NCI-H187 (cell line): ENCODE measurements at places on chromosomes 7 and 10.

DNA sequence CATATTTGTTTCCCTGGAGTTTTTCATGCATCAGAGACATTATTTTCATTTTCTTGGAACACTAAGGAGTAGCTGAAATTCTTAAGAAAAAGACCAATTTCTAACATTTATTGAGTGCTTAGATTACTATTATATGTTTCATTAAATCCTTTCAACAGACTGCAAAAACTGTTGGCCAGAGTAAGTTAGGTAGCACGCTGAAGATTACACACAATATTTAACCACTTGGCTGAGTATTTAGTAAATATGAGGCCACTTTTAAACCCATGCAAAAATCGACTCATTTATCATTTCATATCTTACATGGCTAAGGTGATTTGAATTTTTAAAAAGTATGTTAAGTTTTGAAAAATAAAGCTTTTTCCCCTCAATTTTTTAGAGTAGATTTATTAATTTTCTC lies 358.8 kb downstream of the THSD7A start:
- no peak for DNase-seq

GRCh38 chr7:25839084-25839769 lies 312.8 kb upstream of the NFE2L3 start:
- DNase-seq, result no peak

GRCh38 chr10:88618496-88618895 lies 31.9 kb downstream of the LIPJ start:
- DNase-seq, result no peak

DNA sequence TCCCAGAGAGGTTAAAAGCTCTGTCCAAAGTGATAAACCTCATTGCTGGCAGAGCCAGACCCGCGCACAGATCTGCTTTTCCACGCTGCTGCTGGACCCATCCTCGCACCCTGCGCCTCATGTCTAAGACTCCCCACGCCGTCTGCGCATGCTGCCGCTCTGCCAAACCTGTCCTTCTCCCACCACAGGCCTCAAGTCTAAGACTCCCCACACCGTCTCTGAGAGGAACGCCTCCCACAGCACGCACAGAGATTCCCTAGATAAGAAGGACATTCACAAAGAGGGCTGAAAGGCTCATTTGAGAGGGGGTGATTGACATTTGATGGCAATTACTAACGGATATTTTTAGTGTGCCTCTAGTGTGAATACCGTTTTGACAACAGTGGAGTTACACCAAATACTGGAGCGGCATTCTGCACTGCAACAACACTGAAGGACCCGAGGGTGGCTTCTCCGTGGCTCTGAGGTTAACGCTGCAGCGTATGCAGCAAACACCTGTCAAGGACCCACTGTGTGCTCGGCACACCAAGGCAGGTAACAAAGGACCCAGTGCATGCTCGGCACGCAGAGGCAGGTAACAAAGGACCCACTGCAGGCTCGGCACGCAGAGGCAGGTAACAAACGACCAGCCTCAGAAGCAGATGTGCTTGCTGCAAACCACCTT lies 231.4 kb downstream of the DNAJB6 start:
- no peak for DNase-seq

DNA sequence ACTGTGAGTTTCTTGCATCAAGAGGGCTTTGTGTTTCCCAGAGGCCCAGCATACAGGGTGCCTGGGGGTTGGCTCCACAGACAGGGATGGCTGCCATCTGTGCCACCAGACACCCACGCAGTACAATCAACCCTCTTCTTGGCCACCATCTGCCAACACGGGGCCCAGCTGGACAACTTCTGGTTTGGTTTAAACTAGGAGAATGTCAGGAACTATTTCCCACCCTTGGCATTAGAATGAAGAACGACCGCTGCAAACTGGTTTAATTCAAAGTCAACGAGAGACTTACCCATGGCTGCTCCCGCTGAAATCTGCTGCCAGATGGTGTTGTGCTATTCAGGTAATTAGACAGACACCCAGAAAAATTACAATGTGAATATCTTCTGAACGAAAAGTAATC lies 27.8 kb downstream of the NMT2 start:
- no peak for DNase-seq

- DNase-seq, result no peak
Measured at GRCh38 chr7:7701527-7701926, 16.9 kb downstream of the RPA3 start.

DNA sequence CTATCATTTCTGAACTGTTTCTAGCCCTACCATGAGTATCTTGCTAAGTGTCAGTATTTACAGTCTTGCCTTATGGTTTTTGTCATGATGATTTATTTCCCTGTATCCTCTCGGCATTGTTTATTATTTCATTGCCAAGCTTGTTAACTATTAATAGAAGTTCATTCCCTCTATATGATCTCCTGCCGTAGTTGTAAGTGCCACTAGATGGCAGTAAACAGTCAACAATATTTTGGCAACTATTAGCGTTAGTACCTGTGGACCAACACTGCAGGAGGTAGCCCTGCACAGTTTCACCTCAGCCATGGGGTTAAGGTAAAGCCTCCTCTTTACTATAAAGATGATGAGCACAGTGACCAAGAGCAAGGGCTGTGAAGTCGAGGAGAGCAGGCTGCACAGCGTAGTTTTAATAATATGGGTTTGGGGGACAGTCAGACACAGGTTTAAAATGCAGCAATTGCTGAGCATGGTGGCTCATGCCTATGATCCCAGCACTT lies 26.1 kb upstream of the CCNJ start:
- DNase-seq, result peak; percentile 6

DNA sequence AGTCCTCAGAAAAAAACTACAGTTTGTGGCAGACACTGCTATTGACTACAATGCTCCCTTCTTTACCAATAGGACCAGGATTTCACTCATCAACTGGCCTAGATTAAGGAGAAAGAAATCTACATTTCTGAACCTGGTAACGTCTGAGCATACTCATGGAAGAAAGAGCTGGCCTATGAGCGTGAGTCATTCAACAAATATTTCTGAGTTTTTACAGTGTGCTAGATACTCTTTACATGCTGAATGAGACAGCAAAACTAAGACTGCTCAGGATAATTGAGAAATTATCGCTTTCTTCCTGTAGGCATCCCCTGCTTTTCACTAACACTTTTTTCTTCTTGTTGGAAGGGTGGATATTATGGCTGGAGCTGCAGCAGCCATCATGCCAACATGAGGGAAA lies 609.7 kb downstream of the TNS3 start:
- no peak for DNase-seq

GRCh38 chr7:139693651-139694388 lies 84.0 kb downstream of the HIPK2 start:
- no peak for DNase-seq

GRCh38 chr10:102291221-102291905 lies 46.0 kb downstream of the GBF1 start:
- DNase-seq, result no peak

DNA sequence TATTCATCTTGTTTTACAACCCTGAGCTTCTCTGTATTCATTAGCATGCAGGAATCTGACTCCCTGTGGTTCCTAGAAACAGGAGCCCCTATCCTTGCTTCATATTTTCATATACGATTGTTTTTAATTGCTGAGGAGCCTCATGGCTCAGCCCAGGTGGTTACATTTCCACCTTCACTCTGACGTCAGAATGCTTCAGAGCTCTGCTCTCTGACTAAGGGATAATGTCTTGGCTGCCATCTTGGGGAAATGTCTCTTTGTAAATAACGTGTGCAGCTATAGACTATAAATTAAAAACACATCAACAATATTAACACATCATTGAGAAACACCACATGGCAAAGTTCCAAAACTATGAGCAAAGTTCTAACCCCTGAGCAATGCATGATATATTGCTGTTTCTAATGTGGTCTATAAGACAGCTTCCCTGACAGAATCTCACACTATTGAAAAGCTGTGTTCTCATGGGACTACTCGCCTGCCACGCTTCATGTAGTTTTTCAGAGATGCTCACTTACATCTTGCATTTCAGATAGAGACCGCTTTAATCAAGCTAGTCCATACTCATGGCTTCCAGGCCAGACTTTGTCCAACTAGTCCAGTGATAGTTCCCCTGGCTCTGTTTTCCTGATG lies 227.0 kb downstream of the SORCS3 start:
- no peak for DNase-seq

DNA sequence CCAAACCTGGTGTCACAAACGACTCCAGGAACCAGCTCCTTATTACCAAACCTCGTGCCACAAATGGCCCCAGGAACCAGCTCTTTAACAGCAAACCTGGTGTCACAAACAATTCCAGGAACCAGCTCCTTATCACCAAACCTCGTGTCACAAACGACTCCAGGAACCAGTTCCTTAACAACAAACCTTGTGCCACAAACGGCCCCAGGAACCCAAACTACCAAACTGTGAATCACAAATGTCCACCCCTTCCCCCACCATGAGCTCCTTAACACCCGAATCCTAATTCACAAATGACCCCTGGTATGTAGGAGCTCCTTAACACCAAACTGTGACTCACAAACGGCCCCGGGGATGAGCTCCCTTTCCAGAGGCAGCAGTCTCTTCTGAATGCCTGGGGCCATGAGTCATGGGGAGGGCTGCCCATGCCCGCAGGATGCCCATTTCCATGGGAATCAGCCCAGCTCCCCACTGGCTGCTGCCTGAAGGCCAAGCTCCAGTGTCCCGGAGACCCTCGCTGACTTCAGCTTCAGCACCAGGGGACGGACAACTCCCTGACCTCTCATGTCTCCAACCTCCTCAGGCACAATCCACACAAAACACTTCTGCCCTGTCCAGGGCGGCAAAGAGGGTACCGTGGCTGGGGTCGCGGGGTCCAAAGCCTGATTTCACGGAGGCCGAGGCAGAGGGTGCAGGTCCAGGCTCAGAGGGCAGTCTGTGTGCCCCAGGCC lies 213.1 kb downstream of the ELFN1 start:
- no peak for DNase-seq

DNA sequence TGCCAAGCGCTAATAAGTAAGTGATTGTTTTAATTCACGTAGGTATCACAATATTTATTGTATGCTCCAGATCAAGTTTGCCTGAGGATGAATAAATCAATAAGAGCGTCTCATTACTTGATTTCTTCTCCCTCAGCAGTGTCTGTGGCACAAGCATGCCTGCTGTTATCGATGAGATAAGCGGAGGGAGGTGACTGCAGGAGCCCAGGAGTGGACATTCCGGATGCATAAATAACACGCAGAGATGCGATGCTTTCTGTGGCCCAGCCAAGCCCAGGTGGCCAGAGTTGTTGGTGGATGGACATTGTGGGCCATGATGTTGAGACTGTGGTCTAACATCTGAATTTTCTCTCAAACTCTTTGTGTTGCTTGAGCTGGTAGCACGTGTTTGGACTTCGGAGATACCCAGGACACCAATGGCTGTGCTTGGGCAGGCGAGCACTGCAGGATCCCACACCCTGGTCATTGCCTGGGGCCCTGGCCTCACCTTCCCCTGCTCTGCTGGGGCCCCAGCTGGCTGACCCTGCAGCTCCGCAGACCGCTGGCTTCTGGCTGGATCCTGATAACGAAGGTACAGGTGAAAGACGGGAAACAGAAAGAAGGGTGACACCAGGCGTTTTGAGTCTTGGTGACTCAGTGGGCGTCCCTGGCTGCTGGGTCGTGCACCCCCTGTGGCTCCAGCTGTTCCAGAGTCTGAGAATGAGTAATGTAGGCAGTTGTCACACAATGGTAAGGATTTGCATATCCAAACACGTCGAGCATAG lies 31.2 kb upstream of the MNX1 start:
- DNase-seq, result no peak

- no peak for DNase-seq
Measured at GRCh38 chr7:110929480-110930249, 161.3 kb upstream of the LRRN3 start.

GRCh38 chr7:29375641-29376562 lies 181.3 kb downstream of the CHN2 start:
- no peak for DNase-seq

- DNase-seq, result no peak
Measured at GRCh38 chr7:52502281-52502680, 533.2 kb upstream of the POM121L12 start.

DNA sequence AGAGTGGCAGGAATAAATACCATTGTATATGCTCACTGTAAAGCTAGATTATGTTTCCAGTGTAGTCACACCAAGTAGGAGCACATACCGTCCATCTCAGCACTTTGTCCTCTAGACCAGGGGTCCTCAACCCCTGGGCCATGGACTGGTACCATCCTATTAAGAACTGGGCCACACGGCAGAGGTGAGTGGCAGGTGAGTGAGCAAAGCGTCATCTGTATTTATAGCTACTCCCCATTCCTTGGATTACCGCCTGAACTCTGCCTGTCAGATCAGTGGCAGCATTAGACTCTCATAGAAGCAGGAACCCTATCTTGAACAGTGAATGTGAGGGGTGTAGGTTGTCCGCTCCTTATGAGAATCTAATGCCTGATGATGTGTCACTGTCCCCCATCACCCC lies 735.3 kb downstream of the MAGI2 start:
- no peak for DNase-seq

DNA sequence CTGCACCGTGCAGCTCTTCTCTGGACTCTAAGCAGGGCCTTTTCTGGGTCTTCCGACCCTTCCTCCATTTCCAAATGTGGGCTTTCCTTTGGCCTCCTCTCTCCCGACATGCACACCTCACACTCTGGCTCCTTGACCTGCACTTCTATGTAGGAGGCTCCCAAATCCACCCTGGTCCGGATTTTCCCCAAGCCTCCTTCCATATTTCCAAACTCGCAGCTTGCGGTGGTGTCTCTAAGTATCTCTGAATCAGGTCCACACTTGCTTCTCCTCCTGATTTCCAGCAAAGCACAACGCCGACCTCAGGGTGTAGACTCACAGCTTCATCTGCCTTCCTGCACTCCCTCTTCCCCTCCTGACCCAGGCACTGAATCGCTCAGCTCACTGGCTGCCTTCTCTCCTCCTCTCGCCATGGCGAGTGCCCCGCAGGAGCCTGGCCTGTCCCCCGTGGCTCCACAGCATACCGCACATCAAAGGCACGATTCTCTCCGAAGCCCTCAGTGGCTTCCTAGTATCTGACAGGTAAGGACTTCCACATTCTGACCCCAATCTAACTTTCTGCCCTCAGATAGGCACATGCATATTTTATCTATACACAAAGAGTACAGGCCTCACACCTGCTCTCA lies 27.8 kb downstream of the DIP2C start:
- DNase-seq, result no peak

DNA sequence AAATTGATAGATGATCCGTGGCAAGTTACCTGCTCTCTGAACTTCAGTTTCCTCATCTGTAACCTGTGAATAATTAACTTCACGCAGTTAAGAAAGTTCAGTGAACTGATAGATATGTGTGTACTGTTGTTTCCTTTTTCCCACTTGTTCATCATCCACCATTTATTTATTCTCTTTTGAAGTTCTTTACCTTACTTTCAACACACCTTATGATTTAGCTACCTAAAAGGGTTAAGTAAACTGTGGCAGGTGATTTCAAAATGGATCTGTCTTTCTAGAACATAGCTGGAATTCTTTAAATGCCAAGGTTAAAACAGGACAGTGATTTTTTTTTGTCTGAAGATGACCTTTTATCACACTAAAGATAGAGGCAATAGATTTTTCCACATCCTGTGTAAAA lies 27.4 kb upstream of the MALRD1 start:
- DNase-seq, result no peak

GRCh38 chr7:11327633-11328032 lies 354.0 kb downstream of the PHF14 start:
- DNase-seq, result no peak
